Stimulated activated CD8-positive, alpha-beta memory T cell treated with anti-CD3 and anti-CD28 coated beads, Interleukin-7, amount 100 ng/mL, for 48 hours (primary cell): ENCODE measurements at places on chromosomes 5 and 9.
A peak's percentile ranks its signal among the peaks of the same experiment; 100 is the strongest.

- no peak for DNase-seq
Measured at GRCh38 chr5:15183520-15183919, 311.9 kb upstream of the ANKH start.

DNA sequence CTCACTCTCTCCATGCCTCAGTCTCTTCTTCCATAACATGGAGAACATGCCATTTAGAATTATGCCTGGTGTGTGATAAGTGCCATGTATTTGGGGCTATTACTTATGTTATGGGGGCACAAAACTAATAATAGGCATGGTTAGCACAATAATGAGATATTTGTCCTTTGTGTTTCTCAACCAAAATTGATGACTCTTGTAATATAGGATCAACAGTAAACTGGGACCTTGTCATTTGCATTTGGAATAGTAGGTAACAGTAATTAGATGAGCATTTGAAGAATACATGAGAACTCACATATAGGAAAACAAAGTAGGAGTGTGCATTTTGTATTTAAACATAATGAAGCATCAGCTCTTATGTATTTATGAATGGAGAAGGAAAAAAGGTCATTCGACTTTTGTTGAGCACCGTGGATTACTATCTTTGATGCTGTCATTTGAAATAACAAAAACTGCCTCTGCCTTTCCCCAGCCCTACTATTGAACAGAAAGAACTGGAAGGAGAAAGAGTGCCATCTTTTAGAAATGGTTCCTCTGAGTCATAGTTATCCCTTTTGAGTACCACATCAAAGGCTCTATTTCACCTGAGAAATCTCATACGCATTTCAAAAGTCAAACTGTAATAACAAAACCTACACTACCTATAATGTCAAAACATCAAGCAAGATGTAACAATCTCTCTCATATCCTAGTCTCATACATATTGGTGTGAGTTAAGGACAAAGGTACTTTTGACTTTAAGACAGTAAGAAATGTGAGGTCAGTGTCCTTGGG, 655.2 kb downstream of the PDE4D start:
- no peak for DNase-seq

DNA sequence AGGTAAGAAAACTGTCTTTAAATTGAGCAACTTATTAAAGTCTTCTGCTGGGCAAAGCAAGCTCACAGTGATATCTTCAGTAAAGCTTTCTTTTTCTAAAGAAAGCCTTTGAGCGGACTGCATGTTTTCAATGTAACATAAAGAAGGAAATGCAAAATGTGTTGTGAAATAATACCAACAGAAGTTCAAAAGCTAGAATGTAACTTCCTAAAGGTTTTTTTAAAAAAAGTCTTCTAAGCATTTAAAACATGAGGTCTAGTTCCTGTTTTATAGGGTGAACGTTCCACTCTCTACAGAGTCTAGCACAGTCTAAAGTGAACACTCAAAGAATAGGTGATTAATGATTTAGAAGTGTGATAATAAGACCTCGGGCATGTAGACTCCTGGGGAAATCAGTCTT, 62.9 kb downstream of the DENND1A start:
- no peak for DNase-seq

DNA sequence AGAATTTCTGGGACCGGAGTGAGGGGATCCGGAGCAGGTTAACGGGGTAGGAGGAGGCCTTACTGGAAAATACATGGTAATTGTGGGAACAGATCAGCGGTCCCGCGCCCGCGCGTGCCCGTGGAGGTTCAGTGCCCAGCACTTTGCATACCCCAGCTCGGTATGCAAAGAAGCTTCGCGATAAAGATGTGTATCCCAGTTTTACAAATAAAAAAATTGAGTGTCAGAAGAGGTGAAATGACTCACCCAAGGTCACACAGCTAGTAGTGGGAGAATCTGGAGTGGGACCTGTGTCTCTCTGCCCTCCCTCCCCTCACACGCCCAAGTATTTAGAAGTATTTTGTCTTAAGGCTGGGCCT, 967 bp downstream of the NEURL1B start:
- DNase-seq = no peak

DNA sequence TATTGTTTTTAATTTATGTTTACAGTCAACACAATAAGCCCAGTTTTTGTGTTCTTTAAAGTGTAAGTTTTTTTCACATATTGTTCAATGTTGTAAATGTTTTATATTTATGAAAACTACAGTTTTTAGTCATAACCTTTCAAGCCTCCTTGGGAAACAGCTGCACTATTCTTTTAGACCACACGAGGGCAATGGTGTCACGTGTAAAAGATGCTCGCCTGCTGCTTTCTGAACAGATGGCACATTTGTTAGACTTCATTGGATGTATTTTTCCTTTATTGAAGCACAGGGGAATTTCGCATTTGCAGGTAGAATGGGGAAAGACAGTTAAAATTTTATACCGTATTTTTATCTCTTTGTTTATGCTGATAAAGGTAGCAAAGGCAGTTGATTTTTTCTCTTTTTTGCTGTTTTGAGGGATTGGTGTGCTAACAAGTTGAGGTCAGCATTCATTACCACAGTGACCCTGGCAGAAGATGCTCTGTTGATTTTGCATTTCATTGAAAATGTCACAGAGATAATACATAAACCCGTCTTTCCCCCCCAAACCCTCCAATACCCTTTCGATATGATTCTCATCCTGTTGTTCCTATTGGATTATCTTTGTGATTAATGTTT, 59.0 kb downstream of the MAT2B start:
- DNase-seq = no peak

DNA sequence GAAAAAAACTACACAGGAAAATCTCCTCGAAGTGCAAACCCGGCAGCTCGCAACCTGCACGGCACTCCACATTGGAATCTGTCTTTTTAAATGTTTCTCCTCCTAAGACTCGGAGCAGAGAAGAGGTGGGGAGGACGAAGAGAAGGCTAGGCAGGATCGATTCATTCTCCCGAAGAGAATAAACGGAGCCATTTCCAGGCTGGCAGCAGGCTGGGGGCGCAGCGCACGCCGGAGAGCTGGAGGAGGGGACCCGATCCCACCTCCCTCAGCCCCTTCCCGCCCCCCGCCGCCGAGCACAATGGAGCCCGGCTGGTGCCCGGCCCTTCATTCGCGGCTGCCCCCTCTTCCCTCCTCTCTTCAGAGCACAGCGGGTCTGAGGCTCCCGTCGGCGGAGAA, 628 bp downstream of the HOMER1 start:
- DNase-seq = no peak

- DNase-seq = no peak
Measured at GRCh38 chr5:77319117-77319804, 108.8 kb downstream of the PDE8B start.

- DNase-seq = no peak
Measured at GRCh38 chr9:36745977-36746376, 173.3 kb downstream of the MELK start.

DNA sequence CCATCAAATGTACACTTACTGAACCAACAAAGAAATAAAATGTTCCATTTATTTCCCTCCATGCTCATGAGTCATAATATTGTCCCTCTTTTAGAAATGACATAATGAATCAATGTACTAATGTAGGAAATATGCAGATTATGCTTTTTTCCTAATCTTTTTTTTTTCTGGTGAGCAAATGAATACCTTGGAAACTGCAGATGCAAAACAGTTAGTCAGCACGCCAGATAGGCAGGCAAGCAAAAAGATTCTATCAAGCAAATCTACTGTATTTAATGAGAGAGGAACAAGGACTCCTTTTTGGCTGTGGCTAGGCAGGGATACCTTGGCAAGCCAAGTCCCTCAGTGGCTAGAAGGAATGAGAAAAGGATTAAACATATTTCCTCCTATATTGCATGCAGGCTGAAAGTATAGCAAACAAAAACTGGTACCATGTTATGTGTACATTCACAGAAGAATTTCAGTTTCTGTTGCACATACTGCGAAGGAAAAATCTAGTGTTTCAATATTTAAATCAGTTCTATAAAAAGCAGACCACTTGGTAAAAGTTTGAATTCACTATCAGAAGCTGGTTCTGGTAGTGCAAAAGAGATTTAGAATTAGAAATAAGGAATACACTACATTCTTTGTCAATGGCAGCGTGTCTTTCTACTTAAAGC, 605.4 kb downstream of the TLE1 start:
- no peak for DNase-seq

DNA sequence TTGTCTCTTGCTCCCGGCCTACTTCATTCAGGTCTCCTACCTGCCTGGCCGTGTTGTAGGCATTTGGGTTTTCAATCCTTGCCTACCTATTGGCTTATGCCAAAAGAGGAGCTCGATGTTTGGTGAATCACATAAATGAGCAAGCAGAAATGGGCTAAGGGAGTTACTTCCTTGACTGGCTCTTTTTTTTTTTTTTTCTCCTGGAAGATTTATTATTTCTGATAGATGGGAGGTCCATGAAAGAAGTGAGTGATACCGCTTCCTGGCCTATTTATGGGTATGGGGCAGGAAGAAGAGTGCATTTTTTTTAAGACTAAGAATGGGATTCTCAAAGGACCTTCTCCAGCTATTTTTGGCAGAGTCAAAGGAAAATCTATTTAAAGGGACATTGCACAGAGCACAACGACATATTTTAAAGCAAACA, 294.1 kb downstream of the ARHGAP26 start:
- no peak for DNase-seq

DNA sequence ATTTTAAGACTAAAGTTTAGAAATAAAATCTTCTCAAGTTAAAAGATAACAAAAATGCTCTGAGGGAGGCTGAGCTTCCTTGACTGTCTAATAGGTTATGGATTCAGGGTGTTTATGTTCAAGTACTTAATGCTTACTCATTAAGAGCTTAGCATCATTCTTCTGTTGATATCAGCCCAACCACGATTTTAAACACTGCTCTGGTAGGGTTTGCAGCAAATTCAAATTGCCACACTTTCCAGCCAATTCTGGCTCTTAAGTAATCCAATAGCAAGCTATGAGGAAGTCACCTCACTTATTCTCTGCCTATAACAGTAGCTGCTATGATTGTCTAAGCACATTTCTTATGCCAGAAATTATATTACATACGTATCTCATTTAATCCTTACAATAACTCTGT, 191.0 kb upstream of the KIF2A start:
- no peak for DNase-seq

- DNase-seq = no peak
Measured at GRCh38 chr5:61667525-61668218, 335.6 kb downstream of the ZSWIM6 start.

DNA sequence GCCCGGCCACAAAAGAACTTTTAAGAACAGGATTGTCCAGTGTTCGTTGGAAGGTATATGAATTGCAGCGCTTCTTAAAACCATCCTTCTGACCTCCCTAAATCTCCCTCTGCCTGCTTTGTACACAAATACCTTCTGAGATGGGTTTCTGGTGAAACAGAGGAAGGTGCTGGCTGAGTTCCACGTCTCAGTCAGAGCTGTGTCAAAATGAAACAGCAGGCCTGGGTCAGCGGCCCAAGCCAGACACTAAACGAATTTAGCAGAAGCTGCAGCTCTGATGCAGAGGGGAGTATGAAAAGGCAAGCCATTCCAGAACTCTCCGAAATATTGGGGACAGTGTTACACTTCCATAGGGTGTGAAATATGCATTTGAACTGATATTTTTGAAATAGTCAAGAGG, 37.8 kb upstream of the CRB2 start:
- DNase-seq = no peak

GRCh38 chr5:177371120-177372033, 12.9 kb upstream of the SLC34A1 start:
- DNase-seq = no peak

DNA sequence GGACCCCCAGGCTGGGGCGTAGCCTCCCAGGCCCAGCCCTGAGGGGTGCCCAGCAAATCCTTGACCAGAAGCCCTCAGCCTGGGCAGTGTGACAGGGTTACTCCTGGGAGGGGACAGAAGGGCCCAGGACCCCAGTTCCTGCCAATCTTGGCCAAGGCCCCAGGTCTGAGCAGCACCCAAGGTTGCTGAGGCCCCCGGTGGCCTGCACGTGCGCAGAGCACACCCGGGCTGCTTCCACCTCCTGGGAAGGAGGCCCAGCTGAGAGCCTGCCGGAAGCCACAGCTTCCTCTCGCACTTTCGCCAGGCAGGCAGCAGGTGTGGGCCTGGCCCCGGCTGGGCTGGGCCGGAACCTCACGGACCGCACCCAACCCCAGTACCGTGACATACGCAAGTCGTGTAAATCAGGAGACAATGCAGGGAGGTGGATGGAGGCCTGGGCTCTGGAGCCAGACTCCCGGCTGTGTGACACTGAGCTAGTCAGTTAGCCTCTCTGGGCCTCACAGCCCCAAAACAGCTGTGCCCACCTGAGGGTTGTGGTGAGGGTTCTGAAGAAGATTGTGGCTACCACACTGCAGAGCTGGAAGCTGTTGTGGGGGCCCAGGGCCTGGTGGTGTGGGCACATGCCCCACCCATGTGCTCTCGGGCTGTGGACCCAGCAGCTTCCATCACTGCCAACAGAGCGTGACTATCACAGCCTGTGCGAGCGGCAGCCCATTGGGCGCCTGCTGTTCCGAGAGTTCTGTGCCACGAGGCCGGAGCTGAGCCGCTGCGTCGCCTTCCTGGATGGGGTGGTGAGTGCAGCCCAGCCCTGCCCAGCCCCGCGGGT, 5.1 kb downstream of the GRK6 start:
- peak; percentile 73 for DNase-seq

DNA sequence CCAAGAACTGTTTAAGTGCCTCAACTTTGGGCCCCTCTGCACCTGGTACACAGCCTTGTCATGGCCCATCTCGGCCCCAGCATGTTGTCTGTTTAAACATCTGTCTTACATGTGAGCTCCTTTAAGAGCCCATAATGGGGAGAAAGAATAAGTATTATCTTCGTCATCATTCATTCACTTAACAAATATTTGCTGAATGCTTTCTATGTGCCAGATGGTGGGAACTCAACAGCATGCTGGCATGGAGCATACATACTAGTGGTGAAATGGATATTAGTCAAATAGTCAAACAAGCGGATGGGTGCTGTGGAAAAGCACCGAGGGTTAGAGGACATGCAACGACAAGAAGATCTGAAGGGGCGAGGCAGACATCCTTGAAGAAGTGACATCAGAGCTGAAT, 54.5 kb downstream of the GABBR2 start:
- DNase-seq = no peak

DNA sequence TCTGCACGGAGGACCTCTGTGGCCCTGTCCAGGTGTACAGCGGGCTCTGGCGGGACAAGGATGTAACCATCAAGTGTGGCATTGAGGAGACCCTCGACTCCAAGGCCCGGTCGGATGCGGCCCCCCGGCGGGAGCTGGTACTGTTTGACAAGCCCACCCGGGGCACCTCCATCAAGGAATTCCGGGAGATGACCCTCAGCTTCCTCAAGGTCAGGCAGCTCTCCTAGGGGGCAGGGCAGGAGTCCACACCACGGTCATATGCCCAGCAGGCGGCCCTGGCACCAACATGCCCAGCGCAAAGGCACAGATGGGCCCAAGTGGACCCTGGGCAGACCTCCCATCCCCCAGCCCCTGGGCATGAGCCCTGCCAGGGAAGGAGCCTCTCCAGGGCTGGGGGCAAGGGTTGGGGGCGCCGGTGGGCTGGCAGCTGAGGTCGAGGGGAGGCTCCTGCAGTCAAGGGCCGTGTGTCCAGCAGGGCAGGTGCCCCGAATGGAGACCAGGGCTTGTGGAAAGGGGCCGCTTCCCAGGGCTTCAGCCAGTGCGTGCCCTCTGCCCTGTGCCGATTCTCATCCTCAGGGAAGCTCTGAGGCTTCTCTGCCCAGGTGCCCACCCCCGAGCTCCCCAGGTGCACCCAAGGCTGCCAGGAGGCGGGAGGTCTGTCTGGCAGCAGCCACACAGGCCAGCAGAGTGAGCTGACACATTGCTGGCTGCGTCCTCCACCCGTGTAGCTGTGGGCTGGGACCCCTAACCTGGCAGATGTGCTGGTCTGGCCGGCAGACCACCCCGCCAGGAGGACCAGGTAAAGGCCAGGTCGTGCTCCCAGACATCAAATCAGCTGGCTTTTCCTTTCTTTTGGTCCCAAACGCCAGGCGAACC, 10.0 kb downstream of the DIPK1B start:
- DNase-seq = no peak
